ENCODE measurements at places on chromosomes 6 and 20.
A peak's percentile ranks its signal among the peaks of the same experiment; 100 is the strongest.

GRCh38 chr6:149834513-149835481 is 29.4 kb downstream of the LRP11 start:
- DNase-seq, result peak; percentile 62

GRCh38 chr6:19333936-19334335 is 503.2 kb upstream of the ID4 start:
- DNase-seq, result peak; percentile 18

DNA sequence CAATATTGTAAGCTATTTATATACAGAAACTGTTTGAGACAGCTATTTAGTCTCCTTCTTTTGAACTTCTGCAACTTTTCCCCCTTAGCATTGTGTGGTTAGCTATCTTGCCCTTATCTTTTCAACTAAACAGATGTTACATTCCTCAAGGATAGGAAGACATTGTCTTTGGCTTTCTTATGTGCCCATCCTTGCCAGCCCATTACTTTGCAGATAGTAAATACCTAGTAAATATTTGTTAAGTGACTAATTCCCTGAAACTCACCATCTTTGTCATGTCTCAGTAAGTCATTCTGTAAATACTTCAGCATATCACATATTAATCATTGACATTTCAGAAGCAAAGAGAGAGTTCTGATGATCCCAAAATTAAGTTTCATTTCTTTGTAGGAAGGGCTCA is 69.1 kb upstream of the FLRT3 start:
- peak; percentile 59 for DNase-seq

- DNase-seq, result no peak
These were observed 16.3 kb upstream of the FAM8A1 start for GRCh38 chr6:17583811-17584210.

- DNase-seq, result no peak
These were observed 919.0 kb downstream of the KIF16B start for GRCh38 chr20:15654208-15654649.

GRCh38 chr20:14445310-14445709 is 107.9 kb upstream of the FLRT3 start:
- no peak for DNase-seq

DNA sequence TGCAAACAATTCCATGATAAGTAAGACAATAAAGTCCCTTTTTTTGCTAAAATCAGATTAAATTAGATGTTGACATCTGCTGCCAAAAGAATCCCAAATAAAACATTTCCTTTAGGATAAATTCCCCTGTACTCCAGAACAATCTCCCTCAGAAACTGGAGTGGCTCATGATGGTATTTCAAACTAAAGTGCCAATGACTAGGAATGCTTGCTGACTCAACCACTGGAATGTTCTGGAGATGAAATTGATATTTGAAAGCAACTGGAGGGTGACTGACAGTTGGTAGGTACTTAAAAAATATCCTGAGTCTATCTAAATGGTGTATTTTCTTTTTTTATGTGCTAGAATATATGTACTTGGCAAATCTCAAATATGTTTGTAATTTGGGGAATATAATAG is 350.1 kb upstream of the TSHZ2 start:
- DNase-seq, result no peak

GRCh38 chr20:59790346-59790745 is 143.1 kb downstream of the SYCP2 start:
- DNase-seq, result no peak

DNA sequence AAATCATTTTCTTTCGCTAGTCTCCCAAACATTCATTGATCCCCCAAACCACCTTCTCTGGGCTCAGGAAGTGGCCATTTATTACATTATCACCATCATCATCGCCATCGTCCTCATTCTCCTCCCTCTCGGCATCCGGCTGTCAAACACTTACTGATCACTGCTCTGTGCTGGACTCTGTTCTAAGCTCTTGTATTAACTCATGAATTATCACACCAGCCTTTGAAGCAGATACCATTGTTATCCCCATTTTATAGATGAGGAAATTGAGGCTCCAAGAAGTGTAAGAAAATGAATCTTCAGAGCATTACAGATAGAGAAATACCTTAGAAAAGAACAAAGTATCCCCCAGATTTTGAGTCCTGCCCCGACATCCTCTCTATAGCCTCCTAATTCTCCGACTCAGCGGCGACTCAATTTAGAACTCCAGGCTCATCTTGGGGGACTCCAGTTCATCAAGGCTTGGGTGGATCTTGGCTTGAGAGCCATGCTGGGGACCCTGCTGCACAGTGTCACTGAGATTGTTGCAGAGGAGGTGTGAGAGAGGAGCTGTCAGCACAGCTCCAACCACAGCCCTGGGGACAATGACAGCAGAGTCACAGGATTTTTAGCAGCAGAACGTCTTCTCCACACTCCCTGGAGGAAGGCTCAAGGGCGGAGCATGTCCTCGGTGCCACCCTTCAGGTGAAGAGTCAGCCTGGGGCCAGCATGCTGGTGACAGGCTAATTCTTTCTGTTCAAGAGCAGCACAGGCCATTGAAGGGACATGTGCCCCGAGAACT is 6.6 kb upstream of the EEF1E1 start:
- DNase-seq, result no peak

GRCh38 chr6:170462366-170463020 is 90.6 kb downstream of the PSMB1 start:
- DNase-seq, result no peak

DNA sequence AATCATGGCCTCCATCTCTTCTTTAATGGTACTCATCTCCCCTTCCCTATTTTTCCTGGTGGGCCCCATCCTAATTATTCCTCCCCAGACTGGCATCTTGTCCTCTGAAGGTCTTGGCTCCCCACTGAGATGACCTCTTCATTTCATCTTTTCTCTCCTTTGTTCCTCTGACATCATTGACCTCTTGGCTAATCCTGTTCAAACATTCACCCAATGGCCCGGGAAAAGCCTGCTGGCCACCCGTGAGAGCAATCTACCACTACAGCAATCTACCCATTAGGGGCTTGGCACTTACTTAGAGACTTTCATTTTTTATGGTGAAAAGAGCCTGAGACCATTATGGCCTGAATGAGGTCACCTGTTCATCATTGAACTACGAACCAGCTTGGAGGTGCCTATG is 130.8 kb downstream of the DNAH8 start:
- no peak for DNase-seq

DNA sequence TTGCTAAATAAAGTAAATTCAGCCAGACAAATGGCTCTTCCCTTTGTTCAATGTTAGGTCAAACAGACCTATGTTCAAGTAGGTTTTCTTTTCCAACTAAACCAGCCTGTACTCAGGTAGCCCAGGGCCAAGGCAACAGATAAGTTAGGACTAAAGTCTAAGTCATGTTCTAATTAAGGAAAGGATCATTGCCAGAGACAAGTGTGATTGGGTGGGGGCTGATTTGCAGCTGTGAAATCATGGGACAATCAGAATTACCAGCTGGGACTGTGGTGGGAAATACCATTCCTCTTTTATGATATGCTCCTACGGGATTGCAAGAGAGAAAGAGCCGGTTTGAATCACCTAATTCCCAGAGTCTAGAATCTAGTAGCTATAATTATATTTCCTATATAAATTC is 4.2 kb upstream of the FBXO30 start:
- DNase-seq, result no peak

DNA sequence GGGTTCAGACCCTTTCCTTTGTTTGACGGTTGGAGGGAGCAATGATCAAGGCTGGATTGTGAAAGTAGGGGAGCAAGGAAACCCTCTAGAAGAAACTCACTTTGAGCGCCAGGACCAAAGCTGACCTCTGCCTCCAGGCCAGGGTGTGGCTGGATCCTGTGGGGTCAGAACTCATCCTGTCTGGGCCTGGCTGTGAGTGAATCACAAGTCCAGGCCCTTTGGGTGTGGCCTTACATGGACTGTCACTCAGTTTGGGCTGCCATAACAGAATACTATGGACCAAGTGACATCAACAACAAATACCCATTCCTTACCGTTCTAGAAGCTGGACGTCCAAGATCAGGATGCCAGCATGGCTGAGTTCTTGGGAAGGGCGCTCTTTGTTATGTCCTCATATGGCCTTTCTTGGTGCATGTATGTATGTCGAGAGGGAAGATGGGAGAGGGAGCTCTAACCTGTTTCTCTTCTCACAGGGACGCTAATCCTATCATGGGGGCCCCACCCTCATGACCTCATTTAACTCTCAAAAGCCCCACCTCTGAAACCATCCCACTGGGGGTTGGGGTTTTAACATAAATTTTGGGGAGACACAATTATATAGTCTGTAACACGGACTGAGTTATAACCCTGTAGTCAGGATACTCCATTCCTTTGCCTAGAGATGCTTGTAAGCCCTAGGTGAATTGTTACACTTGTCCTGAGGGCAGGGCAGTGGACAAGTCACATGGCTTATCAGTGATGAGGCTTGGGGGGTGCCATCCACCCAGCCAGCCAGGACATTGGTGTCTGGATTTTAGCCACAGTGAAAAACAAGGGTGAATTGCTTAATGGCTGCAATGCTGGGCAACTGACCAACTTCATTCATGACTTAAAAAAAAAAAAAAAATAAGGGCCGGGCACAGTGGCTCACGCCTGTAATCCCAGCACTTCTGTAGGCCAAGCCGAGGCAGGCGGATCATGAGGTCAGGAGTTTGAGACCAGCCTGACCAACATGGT is 80.0 kb downstream of the TRMT11 start:
- no peak for DNase-seq

DNA sequence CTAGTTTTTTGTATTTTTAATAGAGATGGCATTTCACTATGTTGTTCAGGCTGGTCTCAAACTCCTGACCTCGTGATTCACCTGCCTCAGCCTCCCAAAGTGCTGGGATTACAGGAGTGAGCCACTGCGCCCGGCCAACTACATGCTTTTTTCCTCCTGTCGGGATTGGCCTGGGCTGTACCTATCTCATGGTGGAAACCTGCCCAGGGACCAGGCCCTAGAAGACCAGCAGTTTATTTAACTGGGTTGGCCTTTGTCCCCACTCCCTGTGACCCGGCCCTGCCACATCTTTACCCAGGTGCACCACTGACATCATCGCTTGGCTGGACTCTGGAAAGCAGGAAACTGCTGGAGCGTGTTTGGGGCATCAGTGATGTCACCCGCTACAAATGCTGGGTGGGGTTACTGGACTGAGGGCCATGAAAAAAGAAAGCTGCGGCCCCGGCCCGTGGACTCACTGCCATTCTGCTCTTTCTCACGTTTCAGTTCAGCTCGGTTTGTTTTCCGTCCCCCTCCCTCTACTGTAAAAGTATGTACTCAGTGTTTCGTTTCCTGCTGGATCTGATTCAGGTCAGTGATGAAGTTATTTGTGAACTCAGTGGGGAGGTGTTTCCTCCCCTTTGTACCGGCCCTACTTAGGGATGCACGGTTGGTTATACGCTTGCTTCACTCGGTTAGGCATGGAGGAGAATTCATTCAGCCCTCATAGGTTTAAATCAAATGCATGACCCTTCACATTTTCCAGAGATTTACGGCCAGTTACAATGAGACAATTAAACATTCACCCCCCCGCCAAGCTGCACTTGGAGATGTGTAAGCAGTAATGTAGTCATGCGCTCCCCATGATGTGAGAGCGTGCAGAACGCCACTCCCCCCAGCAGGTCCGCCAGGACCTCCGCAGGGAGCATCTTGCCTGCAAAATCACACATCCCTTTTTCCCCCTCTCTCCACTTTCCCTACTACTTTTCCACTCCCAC is 179.3 kb downstream of the MTHFD1L start:
- DNase-seq, result peak; percentile 82

DNA sequence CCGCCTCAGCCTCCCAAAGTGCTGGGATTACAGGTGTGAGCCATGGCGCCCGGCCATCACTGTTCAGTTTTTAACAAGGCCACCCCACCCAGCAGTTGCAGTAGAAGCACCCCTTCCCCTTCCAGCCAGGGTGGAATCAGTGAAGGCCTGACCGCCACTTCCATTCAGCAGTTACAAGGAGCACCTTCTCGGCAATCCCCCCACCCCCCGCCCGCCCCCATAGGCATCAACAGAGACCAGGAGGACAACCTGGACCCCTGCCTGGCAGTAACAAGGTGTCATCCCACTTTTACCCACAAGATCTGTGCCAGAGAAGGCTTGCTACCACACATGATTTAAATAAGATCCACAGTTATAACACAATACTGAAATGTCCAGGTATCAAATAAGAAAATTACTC is 23.1 kb downstream of the NCR2 start:
- no peak for DNase-seq

GRCh38 chr6:13865141-13865540 is 50.8 kb upstream of the MCUR1 start:
- DNase-seq, result no peak

DNA sequence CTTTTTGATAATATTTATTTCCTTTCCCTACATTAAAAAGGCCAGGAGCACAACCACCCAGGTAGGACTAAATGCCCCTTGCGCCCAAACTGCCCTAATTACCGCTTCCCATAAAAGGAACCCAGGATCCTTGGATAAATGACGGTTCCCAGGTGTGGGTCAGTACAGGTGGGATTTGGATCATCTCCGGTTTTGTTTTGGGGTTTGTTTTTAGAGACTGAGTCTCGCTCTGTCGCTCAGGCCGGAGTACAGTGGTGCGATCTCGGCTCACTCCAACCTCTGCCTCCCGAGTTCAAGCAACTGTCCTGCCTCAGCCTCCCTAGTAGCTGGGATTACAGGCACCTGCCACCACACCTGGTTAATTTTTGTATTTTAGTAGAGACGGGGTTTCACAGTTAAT is 28.4 kb downstream of the ZNF217 start:
- DNase-seq, result no peak

- no peak for DNase-seq
These were observed 47.5 kb upstream of the TSHZ2 start for GRCh38 chr20:52924411-52925271.

DNA sequence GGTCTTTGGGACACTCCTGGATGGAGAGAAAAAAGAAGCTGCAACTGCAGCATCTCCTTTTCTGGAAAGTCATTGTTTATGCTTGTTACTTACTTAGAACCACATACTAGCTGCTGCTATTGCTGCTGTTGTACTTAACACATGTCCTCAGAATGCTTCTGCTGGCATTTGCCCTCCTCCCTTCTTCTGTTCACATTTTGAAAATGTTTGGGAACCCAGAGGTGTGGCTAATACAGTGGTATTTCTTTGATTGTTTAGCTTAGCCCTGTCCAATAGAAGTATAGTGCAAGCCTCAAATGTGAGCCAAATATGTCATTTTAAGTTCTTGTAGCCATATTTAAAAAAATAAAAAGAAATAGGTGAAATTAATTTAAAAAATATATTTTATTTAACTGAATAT is 8.4 kb downstream of the DTD1 start:
- DNase-seq, result no peak

DNA sequence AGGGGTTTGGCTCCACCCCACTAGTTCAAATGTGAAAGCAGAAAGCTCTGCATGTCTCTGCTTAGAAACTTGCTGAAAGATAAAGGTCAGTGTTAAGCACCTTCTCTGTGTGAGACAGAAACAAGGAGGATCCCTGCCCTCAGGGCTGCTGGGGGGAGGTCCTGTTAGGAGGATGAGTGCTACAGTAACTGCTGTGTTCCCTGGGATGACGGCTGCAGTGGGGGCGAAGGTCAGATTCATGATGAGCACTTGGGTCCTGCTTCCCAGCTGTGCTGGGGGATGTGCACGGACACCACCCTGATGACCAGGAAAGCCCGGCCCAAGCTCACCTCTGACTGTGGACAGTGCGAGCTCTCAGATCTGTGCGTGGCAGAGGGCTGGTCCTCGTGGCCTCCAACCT is 252.6 kb downstream of the DLL1 start:
- no peak for DNase-seq
